ENCODE measurements at places on chromosomes 4 and X. TPM values are rescaled to one million over a fixed set of nuclear protein-coding genes. Genes with fewer than 3 reads are reported as not detected.

TBCK gene
- 15.8 TPM for total RNA-seq

GRCh38 chr4:85780664-85781063 is 305.7 kb downstream of the ARHGAP24 start:
- no peak for DNase-seq

PRPS1 gene
- 151 TPM for total RNA-seq

DNA sequence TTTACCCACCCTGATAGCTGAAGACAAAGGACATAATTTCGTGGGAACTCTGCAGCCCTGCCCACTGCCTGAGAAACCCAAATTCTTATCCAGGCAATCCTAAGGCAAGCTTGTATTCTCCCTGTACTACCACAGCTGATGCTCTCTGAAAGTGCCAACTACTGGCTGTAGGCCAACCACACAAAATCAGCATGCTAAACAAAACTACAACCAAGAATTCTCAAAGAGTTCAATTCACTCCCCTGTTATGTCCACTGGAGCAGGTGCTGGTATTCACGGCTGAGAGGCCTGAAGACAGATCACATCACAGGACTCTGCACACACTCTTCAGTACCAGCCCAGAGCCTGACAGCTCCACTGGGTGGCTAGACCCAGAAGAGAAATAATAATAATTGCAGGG is 375.9 kb upstream of the NDST4 start:
- no peak for DNase-seq

- no peak for DNase-seq
Observed at GRCh38 chrX:19760841-19761512, 126.4 kb downstream of the SH3KBP1 start.

SPARCL1 gene
- 0.49 TPM for total RNA-seq

DNA sequence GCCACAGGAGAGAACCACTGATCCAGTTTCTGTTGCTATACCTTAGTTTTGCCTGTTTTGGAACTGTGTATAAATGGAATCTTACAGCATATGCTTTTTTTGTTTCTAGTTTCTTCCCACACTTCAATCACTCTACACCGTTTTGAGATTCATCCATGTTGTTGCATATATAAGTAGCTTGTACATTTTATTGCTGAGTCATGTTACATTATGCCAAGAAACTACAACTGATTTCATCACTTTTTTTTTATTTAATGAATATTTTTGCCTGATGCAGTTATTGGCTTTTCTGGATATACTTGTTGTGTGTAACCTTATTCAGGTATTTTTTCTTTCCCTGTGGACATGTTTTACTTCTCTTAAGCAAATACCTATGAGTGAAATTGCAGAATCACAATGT is 1135.9 kb downstream of the RAPGEF2 start:
- DNase-seq: no peak

- no peak for DNase-seq
Observed at GRCh38 chr4:105490523-105490922, 16.7 kb upstream of the PPA2 start.

DNA sequence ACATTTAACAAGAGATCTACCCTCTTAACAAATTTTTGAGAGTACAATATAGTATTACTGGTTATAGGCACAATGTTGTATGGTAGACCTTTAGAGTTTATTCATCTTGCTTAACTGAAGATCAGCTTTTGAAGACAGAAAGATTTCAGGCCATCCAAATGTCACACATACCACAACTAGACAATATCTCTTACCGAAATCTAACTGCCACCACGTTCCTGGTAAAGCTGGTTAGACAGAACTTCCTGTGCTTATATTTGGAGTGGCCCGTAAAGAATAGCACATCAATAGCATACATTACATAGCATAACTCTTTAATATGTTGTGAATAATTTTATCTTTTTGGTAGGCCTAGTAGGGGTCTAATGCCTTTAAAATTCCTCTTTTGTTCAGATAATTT is 29.8 kb upstream of the ARHGEF6 start:
- DNase-seq: no peak

CXorf58 gene
- total RNA-seq: not detected

HSFX3 gene
- total RNA-seq: not detected

DNA sequence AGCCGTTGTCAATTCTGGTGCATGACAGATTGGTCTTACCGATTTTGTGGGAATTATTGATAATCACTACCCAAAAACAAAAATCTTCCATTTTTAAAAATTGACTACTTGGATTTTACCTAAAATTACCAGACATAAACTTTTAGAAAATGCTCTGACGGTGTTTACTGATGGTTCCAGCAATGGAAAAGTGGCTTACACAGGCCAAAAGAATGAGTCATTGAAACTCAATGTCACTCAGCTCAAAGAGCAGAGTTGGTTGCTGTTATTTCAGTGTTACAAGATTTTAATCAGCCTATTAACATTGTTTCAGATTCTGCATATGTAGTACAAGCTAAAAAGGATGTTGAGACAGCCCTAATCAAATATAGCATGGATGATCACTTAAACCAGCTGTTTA is 23.0 kb upstream of the UGT2B17 start:
- no peak for DNase-seq

- no peak for DNase-seq
Observed at GRCh38 chr4:40865696-40866095, 115.9 kb downstream of the NSUN7 start.

DNA sequence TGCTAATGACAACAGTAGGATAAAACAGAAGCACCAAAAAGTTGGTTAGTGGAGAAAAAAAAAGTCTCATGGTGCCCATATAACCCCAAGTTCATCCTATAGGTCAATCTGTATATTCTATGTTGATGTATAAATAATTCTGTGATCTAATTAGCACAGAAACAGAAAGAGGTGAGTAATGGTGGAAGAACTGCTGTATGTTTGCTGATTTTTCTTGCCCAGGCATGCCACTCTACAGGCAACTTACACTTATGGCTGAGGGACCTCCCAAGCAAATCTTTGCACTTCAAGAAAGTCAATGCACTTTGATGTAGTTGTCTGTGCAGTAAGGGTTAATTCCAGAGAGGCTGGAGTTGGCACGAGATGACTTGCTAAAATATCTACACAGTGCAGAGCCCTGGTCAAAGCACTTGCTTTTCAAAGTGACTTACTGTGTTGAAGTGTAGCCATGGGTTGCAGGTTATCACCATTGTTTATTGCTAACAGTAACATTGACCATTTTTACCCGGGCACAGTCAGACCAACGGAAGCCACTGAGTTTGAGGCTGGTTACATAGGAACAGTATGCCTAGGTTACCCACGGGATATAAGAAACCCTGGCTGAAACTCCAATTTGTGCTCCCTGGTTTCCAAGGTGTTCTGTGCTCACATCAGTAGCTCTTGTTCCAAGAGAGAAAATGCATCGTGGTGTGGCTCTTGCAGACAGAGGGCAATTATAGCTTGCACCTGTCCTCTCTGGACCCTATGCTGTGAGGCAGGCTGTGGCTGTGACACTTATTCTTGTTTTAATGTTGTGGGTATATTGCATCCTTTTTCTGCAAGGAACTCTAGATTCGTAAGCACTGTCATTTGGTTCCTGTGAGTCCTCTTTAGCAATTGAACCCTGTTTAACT is 141.3 kb upstream of the FTHL17 start:
- no peak for DNase-seq

- no peak for DNase-seq
Observed at GRCh38 chr4:166670341-166670740, 564.0 kb downstream of the SPOCK3 start.

DNA sequence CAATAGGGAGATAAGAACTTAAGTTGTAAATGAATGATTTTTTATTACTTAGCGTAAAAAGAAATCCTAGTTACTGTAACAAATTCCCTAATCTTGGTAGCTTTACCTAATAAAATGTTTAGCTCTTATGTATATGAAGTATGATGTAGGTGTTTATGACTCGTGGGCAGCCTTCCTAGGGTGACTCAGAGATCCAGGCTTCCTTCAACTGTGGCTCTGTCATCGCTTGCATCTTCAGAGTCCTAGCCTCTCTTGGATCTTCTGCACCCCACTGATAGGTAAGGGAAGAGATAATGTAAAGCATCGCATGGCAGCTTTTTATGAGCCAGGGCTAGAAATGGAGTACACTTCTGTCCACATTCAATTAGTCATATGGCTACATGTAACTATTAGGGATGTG is 165.6 kb upstream of the GLRA2 start:
- DNase-seq: no peak

- no peak for DNase-seq
Observed at GRCh38 chr4:101238706-101239105, 108.6 kb downstream of the PPP3CA start.

DNA sequence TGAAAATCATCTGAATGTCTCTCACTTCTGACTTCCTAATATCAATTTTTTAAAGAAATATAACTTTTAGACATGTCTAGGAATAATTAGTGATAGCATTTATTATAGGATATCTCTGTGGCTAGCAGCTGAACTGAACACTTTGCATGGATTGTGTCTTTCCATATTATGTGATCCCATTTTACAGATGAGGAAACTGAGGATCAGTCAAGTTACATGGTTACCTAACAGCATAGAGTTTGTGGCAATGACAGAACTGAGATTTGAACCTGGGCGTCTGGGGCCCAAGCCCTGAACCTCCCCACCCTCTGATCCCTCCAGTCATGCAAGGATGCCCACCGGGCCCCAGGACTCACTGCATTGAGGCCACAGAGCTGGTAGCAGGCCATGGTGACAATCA is 101.3 kb downstream of the SLC2A9 start:
- DNase-seq: no peak

PTPN13 gene
- 2.2 TPM for total RNA-seq

DNA sequence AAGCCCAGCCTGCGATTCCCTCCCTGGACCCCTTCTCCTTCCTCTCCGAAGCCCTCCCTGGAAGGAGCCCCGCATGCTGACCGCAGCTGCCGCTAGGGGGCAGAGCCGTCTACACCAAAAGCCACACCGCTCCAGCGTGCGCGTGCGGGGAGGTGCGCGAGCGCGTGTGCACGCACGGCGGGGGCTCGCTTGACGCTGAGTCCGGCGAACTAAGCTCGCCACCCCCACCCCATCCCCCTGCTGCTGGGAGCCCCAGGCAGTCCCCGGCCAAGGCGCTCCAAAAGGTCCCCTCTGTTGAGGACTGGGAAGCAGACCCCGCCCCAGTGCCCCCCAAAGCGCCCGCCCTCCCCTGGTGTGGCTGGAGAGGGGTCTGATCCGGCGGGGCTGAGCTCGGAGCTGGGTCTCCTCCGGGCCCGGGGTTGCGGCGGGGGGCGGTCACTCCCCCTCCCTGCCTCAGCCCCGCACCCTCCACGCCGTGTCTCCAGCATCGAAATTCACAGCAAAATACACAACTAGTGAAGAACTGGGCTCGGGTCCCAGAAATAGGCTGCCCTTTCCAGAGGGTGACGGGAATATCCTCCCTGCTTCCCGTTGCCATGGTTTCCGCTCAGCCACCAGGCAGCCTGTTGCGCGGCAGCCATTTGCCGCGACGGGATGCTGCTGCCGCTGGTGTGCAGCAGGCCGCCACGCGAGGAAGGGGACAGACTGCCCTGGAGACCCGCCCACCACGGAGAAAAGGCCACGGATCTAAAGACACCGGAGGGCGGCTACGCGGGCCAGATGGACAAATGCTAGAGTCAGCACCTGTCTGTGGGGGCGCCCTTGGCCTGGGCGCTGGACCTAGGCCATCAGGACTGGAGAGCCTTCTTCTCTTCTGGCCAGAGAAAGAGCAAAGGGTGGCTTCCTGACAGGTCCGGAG is 11.2 kb upstream of the CCNQ start:
- DNase-seq: peak; percentile 75

CXCL9 gene
- 13.0 TPM for total RNA-seq

LRIT3 gene
- 0.11 TPM for total RNA-seq

DNA sequence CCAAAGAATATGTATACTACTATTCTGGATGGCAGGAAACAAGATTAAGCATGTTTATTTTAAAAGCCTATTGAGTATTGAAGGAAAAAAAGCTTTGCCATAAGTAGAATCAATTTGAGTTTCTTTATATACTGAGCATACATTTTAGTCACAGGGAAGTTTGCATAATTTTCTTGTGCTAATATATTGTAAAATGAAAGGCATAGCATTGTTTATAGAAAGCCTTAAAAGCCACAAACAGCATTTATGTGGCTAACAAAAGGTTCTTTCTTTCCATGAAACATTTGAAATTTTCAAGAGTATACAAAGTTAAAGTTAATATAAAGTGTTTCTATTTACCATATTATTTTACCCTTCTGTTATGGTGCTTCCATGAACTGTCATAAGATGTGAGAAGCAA is 1133.8 kb upstream of the PCDH10 start:
- no peak for DNase-seq

DNA sequence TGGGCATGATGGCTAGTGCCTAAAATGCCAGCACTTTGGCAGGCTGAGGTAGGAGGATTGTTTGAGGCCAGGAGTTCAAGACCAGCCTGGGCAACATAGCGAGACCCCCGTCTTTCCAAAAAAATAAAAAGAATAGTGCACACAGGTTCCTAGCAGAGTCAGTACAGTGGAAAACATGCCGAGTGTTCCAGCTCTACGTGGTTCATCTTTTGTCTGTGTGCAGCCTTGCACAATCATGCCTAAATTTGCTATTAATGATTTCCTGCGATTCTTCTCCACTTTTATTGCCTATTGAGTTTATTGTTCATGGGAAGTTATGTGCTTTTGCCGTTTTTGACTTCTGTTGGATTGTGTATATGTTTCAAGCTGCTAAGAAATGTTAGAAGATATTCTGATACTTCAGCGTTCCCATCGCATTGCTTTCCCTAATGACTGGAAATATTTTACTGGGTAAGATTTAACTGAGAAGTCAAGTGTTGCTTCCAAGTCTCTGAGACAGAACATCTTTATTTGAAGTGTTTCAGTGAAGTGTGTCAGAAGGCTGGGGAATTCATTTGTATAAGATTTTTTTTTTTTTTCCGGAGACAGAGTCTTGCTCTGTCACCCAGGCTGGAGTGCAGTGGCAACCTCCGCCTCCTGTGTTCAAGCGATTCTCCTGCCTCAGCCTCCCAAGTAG is 11.3 kb downstream of the DOCK11 start:
- no peak for DNase-seq

DNA sequence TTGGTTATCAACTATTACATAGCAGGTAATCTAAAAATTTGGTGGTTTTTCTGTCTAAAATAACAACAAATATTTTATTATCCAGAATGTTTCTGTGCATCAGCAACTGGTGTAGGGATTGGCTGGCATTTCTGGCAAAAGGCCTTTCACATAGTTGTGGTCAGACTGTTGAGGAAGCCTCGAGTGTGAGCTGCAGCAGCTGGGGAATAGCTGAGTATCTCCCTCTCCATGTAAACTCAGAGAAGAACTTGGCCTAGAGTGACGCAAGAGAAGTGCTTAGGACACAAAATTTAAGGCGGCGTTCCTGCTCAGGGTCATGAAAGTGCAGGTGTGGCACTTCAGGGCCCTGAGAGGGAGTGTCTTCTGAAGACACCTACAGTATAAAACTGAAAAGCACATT is 558.9 kb downstream of the SPOCK3 start:
- DNase-seq: no peak

CT45A1 gene
- total RNA-seq: not detected

- no peak for DNase-seq
Observed at GRCh38 chrX:87697409-87697808, 179.8 kb downstream of the KLHL4 start.

DNA sequence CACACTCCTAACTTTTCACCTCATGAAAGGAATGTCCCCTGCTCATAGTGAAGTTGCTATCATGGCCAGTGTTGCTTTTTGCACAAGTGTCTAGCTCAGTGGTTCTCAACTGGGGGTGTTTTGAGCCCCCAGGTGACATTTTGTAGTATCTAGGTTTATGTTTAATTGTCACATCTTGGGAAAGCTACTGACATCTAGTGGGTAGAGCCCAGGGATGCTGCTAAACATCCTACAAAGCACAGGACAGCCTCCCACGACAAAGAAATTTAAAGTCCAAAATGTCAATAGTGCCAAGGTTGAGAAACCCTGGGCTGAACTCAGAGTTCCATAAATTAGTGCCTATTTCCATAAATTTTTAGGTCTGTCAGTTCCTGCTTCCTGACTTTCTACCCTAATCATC is 70.7 kb upstream of the HCCS start:
- no peak for DNase-seq
